ENCODE measurements at places on chromosomes 16 and 17.

DNA sequence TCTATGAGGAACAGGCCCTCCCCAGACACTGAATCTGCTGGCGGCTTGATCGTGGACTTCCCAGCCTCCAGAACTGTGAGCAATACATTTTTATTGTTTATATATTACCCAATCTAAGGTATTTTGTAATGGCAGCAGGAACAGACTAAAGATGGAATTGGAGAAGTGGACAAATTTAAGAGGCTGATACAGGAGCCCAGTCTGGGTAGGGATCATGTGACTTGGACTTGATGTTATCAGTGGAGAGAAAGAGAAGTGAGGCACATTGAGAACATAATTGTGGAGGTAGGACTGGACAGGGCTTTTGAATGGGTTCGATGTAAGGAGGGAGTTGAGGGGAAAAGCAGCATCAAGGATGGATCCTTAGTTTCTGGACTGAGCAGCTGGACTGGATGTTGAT lies 93.8 kb downstream of the USP31 start:
- no peak for DNase-seq

DNA sequence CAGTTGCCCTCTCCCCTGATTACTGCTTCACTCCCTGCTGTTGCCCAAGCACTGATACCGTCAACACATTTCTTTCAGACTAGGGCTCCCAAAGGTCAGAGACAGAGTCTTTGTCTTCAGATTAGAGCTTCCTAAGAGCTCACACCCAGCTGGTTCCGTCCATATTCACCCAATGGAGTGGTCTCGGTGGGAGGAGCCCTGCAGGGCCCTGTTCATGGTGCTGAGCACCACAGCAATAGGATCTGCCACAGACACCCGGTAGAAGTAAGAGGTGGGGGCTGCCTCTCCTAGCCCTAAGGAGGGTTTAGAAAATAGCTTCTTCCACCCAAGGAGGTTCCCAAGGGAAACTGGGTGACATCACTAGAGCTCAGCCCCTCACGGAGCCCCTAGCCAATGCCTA lies 128.3 kb downstream of the CCDC144A start:
- no peak for DNase-seq

GRCh38 chr16:14202697-14203096 lies 131.6 kb downstream of the MRTFB start:
- no peak for DNase-seq

- no peak for DNase-seq
Observed at GRCh38 chr16:11828696-11829095, 22.6 kb downstream of the RSL1D1 start.

GRCh38 chr16:2713985-2714774 lies 5.8 kb downstream of the PRSS27 start:
- no peak for DNase-seq

DNA sequence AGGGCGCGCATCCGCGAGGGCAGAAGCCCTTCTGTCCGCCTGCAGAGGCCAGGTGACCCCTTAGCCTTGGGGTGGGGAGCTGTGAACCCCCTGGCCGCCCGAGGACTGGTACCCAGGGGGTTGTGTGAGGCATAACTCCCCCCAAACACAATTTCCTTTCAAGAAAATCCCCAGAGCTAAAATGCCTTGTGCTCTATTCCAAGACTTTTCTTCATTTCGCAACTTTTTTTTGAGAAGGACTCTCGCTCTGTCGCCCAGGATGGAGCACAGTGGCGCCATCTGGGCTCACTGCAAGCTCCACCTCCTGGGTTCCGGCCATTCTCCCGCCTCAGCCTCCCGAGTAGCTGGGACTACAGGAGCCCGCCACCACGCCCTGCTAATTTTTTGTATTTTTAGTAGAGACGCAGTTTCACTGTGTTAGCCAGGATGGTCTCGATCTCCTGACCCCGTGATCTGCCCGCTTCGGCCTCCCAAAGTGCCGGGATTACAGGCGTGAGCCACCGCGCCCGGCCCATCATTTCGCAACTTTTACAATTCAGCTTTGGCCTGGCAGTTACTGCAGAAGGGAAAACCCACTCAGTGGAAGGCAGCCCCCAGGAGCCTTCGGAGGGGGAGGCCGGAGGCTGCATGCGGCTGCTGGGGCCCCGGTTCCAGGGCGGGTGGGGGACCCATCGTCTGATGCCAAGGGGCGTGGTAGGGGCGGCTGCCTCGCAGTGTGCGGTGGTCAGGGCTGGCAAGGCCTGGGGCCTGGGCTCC lies 963 bp upstream of the APRT start:
- no peak for DNase-seq

- DNase-seq = no peak
Observed at GRCh38 chr16:84883301-84883700, 63.5 kb downstream of the CRISPLD2 start.

- DNase-seq = no peak
Observed at GRCh38 chr16:81569361-81570034, 124.9 kb downstream of the CMIP start.

DNA sequence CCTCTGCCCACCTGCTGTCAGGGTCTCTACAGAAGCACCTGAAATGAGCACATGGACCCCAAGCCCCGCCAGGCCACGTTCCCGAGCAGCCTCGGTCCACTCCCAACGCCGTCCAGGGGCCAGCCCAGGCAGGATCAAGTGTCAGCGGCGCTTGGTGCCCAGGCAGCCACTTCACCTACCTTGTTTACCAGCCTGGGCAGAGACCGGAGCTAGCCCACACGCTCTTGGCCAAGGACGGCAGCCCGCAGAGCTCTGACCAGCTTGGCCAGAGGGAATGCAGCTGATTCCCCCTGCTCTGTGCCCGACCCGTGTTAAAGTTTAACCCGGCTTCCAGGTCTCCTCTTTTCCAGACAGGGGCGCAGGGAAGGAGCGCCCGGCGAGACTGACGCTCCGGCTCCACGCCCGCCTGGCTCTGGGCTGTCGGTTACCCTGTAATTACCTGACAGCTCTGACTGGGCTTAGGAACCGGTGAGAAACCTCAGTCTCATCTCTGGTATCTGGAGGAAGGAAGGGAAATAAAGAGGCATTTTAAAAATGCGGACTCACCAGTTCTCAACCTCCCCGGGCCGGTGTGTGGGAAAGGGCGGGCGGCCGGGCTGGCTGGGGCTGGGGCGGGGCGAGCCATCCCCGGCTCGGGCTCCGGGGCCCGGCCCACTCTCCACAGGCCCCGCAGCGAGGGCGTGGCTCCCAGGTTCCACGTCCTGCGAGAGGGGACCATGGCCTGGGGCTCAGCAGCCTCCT lies 4.6 kb downstream of the KIFC3 start:
- DNase-seq = no peak

DNA sequence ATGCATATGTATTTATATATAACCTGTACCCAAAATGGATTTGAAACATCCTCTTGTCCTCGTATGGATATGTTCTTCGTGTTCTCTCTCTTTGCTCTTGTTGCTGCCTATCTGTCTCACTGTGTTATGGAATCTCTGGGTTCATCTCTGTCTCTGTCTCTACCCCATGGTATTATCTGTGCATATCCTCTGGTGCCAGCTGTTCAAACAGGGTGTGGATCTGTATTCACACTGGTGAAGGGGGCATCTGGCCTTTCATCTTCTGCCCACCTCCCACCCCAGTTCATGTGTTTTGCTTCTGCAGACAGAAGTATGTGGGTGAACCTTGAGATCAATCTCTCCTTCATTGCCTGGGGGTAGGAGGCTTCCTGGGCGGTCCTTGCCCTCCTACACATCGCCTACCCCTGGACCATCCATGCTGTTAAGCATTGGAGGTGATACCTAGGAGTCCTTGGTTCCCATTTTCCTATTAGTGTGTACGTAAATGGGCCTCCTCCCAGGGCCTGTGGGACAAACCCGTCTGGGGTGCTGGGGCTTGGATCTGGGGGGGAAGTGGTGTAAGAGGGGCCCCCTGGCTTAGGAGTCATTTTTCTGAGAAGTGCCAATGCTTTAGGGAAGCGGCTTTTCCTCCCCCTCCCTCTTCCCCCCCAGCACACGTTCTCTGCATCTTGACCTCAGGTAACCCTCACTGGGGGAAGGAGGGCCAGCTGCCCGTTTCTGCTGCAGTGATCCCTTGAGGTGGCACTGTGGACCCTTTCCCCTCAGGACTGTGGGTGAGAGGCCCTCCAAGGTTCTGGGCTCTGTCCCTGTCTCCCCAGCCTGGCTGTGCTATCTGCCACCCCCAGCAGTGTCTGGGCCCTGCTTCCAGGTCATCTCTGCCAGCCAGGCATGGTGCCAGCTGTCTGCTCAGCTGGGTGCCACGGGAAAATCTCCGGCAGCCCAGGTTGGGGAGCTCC lies 21.1 kb downstream of the RARA start:
- no peak for DNase-seq

- DNase-seq = no peak
Observed at GRCh38 chr17:68394608-68395331, 62.5 kb downstream of the WIPI1 start.

GRCh38 chr17:43334738-43335402 lies 63.9 kb upstream of the ARL4D start:
- no peak for DNase-seq

- no peak for DNase-seq
Observed at GRCh38 chr17:50452630-50453300, 15.9 kb downstream of the CHAD start.

DNA sequence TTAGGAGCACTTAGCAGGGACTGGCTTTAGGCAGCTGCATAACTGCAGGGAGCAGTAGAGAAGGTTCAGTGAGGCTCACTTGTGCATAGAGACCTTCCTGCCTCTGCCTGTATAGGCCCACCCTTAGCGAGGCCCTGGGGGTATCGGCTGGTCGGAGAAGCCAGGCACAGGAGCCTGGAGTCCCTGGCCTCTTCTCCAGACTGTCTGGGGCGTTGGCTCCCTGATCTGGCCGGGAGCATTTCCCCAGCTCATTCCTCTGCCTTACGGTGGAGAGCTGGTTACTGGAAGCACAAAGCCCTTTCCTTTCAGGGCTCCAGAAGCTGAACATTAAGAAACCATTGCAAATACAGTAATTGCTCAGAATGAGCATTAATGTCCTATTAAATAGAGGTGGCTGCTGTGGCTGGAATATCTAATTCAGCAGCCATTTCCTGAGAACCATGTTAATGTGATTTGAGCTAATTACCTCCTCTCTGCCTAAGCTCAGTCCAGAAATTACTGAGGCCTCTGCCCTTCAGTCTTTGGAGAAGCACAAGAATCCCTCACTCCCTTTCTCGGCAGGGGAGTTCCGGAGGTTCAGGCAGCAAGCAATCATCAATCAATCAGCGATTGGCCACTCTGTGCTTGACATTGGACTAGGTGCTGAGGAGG lies 18.8 kb upstream of the TMEM220 start:
- no peak for DNase-seq

- DNase-seq = no peak
Observed at GRCh38 chr16:149024-149660, 3.3 kb upstream of the HBZ start.

DNA sequence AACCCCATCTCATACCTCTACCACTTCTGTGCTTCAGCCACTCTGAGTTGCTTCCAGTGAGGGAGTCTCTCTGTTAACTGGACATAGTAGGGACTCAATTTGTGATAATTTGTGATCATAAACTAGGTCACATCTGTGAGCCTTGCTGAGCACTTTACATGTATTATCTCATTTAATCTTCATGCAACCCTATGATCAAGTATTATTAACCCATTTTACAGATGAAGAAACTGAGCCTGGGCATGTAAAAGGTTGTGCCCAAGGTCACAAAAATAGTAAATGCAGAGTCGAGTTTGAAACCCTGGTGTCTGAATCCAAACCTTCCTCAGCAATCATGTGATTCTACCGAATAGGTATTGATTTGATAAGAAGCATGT lies 18.6 kb downstream of the PDP2 start:
- DNase-seq = no peak

DNA sequence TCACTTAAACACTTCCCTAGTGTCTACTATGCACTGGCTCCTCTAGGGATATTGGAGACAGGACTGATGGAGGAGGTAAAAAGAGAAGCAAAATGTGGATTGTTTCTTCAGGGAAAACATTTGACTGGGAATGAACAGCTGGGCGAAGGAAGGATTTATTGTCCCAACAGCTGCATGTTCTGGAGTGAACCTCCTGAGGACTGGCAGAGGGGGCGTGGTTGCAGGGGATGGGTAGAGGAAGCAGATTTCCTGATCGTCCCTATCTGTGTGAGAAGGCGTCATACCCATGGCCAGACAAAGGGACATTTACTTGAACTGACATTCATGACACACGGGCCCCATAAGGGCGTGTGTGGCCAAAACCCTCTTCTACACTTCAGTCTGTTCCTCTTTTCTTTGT lies 321.5 kb downstream of the MAP2K4 start:
- DNase-seq = no peak

DNA sequence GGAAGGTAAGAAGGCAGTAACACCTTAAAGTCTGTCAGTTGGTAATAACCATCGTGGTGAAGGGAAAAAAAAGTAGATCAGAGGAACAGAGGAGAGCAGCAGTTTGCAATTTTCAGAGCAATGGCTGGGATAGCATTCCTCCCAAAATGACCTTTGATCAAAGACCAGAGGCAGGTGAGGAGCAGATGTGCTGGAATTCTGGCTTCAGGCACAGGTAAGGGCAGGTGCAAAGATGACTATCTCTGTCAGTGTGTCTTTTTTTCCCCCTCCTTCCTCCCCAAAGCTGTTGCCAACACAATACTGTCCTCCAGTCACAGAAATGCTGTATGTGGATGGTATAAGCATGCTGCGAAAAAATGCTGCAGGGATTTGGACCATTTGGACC lies 166.7 kb downstream of the XYLT1 start:
- no peak for DNase-seq

DNA sequence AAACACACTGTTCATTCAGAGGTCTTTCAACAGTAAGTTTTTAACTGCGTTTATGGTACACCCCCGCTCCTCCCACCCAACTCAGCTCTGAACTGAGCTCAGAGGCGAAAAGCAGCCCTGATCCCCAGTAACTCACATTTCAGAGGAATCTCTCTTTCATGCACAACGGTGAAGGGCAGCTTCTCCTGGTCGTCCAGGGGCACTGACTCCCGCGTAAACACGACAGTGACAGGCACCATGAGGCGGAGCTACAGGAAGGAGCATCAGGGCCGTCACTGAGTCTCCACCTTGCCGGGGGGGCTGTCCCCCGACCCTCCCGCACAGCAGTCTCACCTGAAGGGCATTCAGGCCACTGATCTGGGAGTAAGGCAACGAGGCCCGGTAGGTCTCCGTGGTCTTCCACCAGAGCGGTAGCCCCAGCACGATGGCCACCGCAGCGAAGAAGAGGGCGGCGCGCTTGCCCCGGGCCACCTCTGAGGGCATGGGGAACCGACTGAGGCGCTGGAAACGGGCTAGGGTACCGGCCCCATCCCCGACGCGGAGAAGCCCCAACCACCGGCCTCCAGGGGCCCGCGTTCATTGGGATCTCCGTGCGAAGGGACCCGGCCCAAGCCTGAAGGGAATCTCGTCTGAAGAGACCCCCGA lies 486 bp downstream of the PIGS start:
- peak; percentile 60 for DNase-seq

DNA sequence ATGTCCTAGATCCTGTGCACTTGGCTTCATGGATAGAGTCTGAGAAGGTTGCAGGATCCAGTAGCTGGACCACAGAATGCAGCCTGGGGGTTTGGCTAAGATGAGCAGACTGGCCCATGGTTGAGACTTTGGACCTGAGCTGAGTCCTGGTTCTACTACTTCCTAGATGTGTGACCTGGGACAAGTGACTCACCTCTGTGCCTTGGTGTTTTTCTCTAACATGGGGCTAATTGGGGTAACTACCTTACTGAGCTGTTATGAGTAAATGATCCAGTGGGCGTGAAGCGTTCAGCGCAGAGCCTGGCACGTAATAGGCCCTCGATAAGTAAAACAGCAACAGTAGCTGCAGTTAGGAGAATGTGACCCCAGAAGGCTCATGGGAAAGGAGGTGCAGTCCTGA lies 38.8 kb downstream of the SNX20 start:
- no peak for DNase-seq

Measured in activated T-cell treated with anti-CD3 and anti-CD28 coated beads, Interleukin-2, amount 50 U/mL, for 1 hour (primary cell).